Lower lobe of right lung (tissue), 2 donors: ENCODE measurements at places on chromosomes 1 and 21.
A peak's percentile ranks its signal among the peaks of the same experiment; 100 is the strongest.

- H3K4me1 ChIP-seq: peaks cover 36% of the 10 kb centered on the region
- no peaks in the 10 kb centered on the region for H3K27me3 ChIP-seq
- H3K4me3 ChIP-seq: no peak overlapping the region
- H3K36me3 ChIP-seq: peaks cover 32% of the 10 kb centered on the region
Observed at GRCh38 chr1:43981135-43981491, 2.1 kb downstream of the B4GALT2 start.

GRCh38 chr1:67941746-67942145, 108.5 kb upstream of the GNG12 start:
- no peaks in the 10 kb centered on the region for H3K36me3 ChIP-seq
- H3K4me3 ChIP-seq: no peak overlapping the region
- no peaks in the 10 kb centered on the region for H3K4me1 ChIP-seq
- H3K27me3 ChIP-seq: no peaks in the 10 kb centered on the region
- no peak overlapping the region for H3K27ac ChIP-seq
- DNase-seq: no peak

- H3K4me3 ChIP-seq: no peak overlapping the region
- H3K27me3 ChIP-seq: no peaks in the 10 kb centered on the region
- H3K36me3 ChIP-seq: no peaks in the 10 kb centered on the region
- H3K27ac ChIP-seq: no peak overlapping the region
Observed at GRCh38 chr1:164233149-164233548, 325.8 kb upstream of the PBX1 start.

DNA sequence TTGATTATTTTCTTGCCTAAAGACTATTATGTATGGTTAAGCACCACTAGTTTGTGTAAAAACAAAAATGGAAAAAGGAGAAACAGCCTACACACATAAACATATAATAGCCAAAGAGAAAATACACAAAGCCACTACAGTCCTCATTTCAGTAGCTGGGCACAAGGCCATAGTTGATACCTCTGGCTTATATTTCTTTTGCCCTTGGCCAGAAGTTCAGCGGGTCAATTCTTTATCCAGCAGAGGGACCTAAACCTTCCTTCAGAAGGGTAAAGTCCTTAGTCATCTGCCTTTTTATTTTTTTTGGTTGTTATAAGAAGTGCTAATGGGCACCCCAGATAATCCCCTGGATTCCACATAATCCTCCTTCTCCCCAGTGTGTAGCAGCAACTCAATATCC, 134.1 kb downstream of the PIGK start:
- no peak overlapping the region for H3K4me3 ChIP-seq
- H3K36me3 ChIP-seq: no peaks in the 10 kb centered on the region
- DNase-seq: no peak
- no peaks in the 10 kb centered on the region for H3K4me1 ChIP-seq
- H3K27me3 ChIP-seq: no peaks in the 10 kb centered on the region

DNA sequence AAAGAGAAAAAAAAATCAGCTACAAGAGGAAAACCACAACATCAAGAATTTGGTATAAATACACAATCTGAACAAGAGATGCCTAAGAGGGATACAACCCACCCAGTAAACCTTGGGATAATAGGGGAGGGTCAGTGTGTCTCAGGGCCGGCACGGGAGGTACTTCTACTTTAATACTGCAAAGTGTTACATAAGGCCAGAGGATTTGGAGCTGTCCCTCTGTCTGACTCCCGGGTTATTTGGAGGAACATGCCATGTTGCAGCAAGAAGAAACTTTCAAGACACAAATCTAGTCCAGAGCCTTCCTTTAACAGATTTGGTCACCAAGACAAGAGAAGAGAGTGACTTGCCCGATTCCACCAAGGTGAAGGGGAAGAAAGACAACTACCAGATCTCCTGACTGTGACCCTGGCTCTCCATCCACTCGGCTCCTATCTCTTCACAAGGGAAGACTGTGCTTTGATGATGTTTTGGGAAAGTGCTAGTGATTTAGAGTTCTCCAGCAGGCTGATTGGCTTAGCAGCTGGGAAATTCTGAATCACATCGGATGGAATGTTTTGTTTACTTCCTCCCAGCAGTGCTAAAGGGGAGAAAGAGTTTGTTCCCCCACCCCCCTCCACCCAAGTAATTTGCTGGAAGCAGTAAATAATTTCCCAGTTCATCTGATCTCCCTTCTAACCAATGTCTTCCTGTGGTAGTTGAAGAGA, 29.3 kb downstream of the SGIP1 start:
- H3K4me1 ChIP-seq: peaks cover 15% of the 10 kb centered on the region
- no peak overlapping the region for H3K4me3 ChIP-seq
- H3K27me3 ChIP-seq: no peaks in the 10 kb centered on the region
- H3K36me3 ChIP-seq: no peaks in the 10 kb centered on the region
- H3K27ac ChIP-seq: peak overlapping the region; percentile 68
- DNase-seq: no peak
